ENCODE measurements at places on chromosomes 7 and 10.

DNA sequence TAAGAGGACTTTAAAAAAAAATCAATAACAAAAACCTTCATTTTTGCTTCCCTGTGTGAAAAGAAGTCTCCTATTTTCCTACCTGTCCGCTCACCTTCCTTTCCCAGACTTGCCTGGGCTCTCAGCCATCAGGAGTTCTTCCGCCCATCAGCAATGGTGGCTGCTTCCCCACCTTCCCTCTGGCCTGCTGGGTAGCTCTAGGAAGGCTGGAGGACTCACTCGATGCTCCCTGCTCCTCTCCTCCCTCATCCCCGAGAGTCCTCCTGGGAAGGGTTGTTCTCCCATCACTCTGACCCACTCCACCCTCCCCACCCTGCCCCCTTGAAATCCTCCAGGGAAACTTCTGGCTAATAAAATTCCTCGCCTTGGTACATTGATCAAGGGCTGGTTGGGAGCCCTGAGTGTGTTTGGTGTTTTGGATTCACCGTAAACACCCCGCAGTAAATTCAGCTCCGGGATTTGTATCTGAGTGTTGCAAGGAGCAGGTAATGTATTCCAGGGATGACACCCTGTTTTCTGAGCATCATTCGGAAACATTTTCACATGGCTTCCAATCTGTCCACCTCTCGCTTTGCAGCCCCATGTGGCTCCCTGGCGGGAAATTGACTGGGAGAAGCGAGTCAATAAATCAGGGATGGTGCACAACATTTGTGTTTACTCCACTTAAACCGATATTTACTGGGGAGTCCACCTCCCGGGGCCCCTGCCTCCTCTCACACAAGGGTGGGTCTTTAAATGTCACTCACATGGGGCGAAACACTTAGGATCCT is 126.4 kb upstream of the SDK1 start:
- no peak for DNase-seq

GRCh38 chr7:23928418-23928775 is 218.4 kb downstream of the STK31 start:
- DNase-seq, result no peak

GRCh38 chr7:57218196-57218716 is 86.0 kb upstream of the ZNF479 start:
- DNase-seq, result no peak

DNA sequence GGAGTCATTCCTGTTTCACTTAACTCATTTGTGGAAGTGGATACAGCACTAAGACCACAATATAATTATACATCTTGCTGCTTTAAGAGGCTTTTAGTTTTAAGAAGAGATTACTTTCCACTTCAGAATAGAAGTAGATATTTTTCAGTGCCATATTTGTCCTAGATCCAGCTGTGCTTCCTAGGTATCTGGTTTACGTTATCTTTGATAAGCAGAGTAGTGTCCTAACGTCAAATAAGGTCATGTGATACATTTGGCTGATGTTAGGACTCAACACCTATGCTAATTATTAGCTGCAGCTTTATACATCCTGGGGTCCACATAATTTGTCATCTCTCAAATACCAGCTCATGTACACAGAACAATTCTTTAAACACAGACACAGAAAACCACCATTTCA is 196.2 kb upstream of the SMIM30 start:
- no peak for DNase-seq

DNA sequence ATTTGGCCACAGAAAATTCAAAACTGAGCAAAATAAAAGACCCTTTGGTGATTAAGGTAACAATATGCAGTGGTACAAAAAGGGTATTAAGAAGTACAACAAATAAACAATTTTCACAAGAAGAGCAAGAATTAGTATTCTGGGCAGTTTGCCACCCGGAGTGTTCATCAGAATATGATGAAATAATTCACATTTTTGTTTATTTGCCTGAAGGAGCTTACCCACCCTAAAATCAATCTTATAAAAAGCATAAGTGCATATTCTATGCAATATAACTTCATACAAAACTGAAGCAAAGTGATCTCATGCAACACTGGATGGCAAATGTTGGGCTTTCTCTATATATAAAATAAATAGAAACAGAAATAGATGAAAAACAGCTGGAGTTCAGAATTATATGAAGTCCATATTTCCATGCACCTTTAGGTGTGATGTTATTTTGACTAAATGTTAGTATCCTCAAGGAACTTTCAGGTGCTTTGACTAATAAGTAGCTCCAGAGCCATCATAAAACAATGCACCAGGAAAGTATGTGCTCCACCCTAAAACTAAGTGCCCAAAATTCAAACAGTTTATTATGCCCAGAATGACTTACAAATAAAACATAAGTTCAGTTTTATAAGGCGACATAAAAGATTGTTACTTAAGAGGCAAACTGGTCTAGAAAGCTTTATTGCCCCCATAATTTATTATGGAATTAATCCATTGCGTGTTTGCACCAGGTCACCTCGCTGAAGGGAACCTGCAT is 474.3 kb downstream of the SEMA3D start:
- no peak for DNase-seq

GRCh38 chr7:133570321-133570720 is 317.4 kb downstream of the EXOC4 start:
- no peak for DNase-seq

- DNase-seq, result no peak
Observed at GRCh38 chr10:96513305-96513697, 425 bp downstream of the TLL2 start.

DNA sequence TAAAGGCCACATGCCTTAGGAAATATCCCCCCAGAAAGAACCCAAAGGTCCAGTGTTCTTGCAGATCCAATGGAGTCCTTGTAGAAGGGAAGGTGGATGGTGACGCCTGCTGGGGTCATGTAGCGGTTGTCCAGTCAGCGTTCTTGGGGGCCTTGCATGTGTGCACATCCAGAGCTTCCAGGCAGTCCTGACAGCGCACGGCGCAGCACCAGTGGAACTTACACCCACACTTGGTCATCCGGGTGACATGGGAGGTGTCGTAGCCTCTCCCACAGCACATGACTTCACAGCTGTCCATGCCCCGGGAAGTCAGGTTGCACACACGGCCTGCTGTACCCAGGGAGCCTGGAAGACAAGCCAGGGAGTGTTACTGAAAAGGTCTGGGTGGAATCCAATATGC is 44.8 kb downstream of the WNT2 start:
- no peak for DNase-seq

DNA sequence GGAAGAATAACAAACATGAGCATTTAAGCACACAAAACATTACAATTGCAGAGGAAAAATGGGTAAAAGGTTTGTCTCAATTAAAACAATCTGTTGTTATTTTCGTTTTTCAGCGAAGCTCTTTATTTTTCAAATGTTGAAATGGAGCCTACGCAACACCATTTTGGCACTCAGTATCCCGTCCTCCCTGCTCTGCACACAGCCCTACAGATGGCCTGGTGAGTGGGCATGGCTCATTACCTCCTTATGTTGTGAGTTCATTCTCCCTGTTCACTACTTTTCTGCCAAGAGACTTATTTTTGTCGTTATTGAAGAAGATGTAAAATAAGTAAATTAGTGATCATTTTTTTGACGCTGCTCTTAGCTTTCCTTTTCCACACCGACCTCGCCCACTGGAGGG is 167.8 kb upstream of the CXCL12 start:
- no peak for DNase-seq

DNA sequence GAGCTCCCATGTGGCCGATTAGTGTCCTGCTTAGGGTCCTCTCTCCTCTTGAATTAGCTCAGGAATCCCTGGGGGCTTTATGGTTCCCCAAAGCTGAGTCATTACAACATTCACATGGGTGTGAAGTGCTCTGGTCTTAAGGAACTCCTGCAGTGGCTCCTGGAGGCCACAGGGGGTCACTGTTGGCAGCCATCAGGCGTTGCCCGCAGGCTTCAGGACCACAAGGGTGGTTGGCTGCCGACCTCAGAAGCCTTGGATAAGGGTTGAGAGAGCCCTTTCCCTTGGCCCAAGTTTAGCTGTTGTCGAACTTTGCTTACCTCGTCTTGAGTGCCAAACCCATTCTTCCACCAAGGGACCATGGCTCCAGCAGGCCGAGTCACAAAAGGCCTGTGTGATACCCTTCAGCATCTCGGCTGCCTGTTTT is 61.7 kb downstream of the SH2D4B start:
- DNase-seq, result no peak

GRCh38 chr10:31678575-31679516 is 249.8 kb downstream of the ARHGAP12 start:
- DNase-seq, result no peak

- DNase-seq, result no peak
Observed at GRCh38 chr10:52212062-52212461, 102.0 kb upstream of the DKK1 start.

DNA sequence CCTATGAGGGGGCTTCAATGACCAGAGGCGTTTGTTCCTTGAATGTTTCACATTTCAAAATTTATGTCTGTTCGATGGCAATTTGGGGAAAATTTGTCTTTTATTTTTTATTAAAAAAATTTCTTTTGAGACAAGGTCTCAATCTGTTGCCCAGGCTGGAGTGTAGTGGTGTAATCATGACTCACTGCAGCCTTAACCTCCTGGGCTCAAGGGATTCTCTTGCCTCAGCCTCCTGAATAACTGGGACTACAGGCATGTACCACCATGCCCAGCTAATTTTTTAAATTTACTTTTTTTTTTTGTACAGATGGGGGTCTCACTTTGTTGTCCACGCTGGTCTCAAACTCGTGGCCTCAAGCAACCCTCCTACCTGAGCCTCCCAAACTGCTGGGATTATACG is 39.7 kb downstream of the OTUD1 start:
- no peak for DNase-seq

GRCh38 chr10:4190876-4191275 is 405.9 kb upstream of the KLF6 start:
- DNase-seq, result no peak

GRCh38 chr7:156466272-156466671 is 174.3 kb upstream of the RNF32 start:
- no peak for DNase-seq

GRCh38 chr10:124916098-124916584 is 25.8 kb upstream of the ZRANB1 start:
- no peak for DNase-seq

DNA sequence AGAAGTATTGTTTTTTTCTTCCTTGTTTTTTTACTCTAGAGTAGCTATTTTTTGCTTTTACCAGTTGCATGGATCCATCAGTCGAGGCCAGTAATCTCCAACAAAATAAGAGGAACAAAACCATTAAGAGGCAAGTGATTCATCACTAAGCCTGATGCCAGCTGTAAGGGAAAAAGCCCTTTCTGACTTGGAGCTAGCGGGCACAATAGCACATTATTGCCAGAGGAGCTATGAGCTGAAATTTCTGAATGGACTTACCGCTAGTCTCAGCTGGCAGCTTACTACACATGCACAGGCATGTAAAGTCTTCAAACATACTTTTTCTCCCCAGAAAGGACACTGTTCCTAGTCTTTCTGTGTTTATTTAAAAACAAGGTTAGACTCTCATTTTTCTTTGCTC is 41.6 kb upstream of the PTPRZ1 start:
- DNase-seq, result no peak

- no peak for DNase-seq
Observed at GRCh38 chr10:121194696-121195523, 343.7 kb downstream of the WDR11 start.

DNA sequence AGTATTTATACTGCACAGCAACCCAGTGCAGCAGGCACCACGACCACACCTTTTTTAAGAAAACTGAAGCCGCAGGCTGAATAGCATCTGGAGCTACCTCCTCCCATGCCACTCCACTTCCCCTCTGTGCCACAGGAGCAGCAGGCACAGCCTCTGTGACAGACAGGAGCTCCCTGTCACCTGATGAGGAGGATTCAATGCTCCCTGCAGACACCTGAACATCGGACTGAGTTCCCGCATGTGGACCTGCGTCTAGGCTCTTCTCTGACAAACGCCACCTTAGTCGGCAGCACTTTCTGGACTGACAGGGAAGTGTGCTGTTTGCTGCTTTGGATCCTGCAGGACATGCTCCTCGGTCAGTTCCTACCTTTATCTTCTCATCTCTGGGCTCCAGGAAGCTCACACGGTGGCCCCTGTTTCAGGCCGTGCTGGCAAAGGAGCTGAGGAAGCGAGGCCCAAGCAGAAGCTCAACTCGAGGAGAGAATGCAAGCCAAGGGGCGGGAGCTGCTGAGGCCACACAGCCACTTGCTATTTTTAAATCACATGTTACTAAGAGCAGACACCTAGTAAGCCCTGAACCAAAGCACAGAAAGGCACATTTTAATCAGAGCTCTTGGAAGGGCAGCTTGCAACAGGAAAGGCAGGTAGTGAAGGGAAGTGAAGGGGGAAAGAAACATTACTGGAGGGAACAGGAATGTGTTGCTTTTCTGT is 56.6 kb downstream of the VOPP1 start:
- no peak for DNase-seq

DNA sequence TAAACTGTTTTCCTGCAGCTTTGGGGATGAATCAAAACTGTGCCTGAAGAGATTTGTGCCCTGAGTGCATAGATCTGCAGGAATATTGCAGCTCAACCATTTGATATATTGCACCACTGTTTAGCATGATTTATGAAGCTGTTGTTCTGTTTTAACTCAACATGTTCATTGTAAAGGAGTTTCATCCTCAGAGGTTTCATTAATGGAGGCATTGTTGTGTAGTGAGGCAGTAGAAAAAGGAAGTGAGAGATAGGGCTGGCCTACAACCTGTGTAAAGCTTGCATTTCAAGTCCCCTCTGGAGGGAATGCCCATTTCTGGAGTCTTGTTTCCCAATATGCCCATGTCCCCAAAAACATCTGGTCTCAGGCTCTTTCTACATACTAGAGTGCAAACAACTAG is 67.5 kb downstream of the DNAJC12 start:
- no peak for DNase-seq

GRCh38 chr7:37921876-37922275 is 1.4 kb downstream of the EPDR1 start:
- no peak for DNase-seq

DNA sequence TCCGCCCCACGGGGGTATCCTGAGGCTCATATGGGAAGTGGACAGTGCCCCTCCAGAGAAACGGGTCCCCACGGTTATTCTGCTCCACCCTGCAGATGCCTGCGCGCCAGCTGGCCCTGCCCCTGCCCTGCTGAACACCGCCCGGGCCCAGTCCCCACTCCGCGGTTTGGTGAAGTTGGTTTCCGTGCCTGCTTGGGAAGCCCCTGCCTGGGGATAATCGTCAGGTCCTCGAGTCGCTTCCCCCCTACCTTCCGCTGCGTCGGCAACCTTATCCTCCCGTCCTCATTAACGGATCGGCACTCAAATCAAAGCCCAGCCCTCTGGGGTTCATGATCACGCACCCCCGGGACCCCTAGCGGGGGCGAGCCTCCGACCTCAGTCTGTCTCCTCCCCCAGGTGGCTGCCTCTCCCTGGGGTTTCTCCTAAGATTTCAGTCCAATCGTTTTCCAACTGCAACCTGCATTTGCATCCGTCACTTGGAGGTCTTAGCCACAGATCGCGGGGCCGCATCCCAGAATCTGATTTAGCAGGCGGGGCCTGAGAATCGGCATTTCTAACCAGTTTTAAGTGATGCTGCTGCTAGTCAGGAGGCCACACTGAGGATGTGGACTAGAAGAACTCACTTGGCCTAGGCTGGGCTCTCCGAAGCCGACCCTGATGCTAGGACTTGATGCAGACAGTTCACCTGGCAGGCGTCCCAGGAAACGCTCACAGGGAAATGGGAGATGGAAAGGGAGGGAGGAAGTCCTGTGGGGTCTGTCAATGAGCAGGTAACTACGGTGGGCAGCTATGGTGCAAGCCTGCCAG is 27.6 kb downstream of the WDR86 start:
- DNase-seq, result no peak

GRCh38 chr10:7855205-7855604 is 36.9 kb downstream of the TAF3 start:
- no peak for DNase-seq
